Stimulated activated CD8-positive, alpha-beta memory T cell treated with anti-CD3 and anti-CD28 coated beads, Interleukin-7, amount 100 ng/mL, for 4 hours (primary cell): ENCODE measurements at places on chromosomes 16 and 17.
A peak's percentile ranks its signal among the peaks of the same experiment; 100 is the strongest.

DNA sequence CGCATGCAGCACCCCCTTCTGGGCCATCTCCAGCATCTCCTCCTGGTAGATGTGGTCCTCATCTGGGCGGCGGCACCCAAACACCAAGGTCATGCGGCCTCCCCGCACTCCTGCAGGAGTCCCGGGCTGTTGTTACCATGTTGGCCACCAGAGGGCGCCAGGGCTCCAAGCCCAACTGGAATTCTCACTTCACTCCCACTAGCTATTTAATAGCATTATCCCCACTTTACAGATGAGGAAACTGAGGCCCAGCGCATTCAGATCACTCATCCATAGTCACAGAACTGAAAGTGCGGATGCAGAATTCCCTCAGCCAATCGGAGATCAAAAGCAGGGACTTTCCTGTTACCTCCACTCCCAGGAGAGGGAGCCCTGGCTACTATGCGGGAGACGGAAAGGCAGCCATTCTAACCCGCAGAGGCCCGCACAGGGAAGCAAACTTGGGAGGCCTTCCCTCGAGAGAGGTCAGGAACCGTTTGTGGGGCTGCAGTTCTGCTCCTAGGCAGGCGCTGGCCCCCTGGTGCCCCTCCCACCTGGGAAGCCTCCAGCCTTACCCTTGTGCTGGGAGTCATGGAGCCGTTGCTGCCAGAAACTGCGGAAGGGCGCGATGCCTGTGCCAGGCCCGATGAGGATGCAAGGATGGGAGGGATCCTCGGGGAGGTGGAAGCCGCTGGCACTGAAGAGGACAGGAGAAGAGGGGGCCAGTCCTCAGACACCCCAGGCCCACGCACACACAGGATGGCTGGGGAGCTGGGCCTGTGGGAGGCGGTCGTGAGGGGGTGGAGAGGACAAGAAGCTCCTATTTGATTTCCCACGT lies 40.1 kb downstream of the NOS2 start:
- DNase-seq, result peak; percentile 29

GRCh38 chr16:55760310-55761001 lies 72.4 kb downstream of the CES1 start:
- DNase-seq, result no peak

GRCh38 chr17:63995626-63996025 lies 2.5 kb upstream of the PRR29 start:
- no peak for DNase-seq

- no peak for DNase-seq
These were observed 226.5 kb upstream of the GSE1 start for GRCh38 chr16:85386467-85387170.

GRCh38 chr16:1965396-1966001 lies 873 bp upstream of the RPS2 start:
- DNase-seq, result no peak

DNA sequence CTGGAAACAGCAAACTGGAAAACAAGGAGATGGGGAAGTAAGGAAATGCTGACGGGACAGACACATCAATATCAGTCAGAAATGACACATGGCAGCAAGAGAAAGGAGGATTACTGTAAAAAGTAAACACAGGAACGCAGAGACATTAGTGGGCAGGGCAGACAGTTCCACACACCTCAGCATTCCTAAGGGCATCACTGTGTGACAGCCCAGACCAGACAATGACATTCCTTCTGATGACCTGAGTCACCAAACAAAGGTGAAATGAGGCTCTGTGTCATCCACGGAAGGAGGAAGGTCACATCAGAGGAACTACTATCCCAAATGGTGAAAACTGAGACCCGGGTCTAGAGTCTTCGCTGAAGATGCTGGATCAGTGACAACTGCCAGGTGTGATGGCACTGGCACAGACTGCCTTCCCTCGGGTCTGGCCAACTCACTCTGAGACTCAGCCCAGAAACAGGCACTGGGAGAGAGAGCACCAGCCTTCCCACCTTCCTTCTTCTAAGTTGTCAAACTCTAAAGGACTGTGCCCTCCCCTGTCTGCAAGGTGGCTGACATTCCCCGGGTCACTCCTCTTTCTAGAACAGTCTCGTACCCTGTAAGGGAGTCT lies 36.7 kb downstream of the TK2 start:
- DNase-seq, result no peak

- no peak for DNase-seq
These were observed 5.3 kb downstream of the GPRC5B start for GRCh38 chr16:19879241-19879792.

GRCh38 chr17:8140065-8141029 lies 11.9 kb downstream of the PER1 start:
- DNase-seq, result no peak

- DNase-seq, result no peak
These were observed 2.4 kb upstream of the ITGAL start for GRCh38 chr16:30470170-30470512.
